ENCODE measurements at places on chromosomes 16 and 17. TPM values are rescaled to one million over a fixed set of nuclear protein-coding genes. Genes with fewer than 3 reads are reported as not detected.

TBC1D3C gene
- total RNA-seq, result not detected

HCRT gene
- not detected for total RNA-seq

KRT33B gene
- not detected for total RNA-seq

DNA sequence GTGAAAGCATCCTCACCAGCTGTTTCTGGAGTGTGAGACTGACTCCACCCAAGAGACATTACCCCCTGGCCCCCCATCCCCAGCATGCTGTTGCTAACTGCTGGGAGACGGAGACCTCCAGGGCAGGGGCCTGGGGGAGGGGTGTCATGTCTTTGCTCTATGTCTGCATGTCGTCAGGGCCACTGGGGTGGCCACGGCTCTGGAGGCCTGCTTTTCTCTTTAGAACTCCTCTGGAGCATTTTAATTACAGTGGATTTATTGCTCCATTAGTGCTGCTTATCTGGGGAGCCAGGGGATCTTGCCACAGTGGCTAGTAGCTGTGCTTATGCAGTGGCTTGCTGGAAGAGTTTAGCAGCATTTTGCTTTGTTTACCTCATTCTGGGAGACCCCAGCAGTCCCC is 32.3 kb downstream of the CLEC16A start:
- DNase-seq, result no peak

DNA sequence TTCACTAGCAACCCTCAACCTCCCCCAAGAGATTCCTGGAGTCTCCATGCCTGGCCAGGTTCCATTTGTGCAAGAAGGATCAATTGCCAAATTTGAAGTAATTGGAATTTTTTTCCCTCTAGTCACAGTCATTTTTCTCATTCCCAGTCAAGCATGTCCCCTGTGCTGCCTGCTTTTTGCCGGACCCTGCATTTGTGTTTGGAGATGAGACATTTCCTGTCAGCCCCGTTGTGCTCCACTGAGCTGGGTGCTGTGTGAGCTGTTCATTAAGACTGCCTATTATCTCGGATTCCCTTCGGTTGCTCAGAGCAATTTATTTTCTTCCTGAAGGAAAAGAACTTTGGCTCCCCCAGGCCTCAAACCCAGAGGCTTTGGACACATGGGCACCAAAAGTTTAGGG is 201.0 kb upstream of the NLRP1 start:
- DNase-seq, result no peak

GRCh38 chr17:28407130-28407973 is 1.3 kb upstream of the SLC46A1 start:
- no peak for DNase-seq

GRCh38 chr17:35372846-35373533 is 431 bp downstream of the SLFN11 start:
- peak; percentile 84 for DNase-seq

- DNase-seq, result no peak
Observed at GRCh38 chr16:85781695-85782370, 17.5 kb downstream of the EMC8 start.

Measured in spleen (tissue), 13 donors.